ENCODE measurements at places on chromosomes 6 and 20.

- DNase-seq: no peak
Measured at GRCh38 chr6:135994857-135995544, 143.5 kb downstream of the PDE7B start.

DNA sequence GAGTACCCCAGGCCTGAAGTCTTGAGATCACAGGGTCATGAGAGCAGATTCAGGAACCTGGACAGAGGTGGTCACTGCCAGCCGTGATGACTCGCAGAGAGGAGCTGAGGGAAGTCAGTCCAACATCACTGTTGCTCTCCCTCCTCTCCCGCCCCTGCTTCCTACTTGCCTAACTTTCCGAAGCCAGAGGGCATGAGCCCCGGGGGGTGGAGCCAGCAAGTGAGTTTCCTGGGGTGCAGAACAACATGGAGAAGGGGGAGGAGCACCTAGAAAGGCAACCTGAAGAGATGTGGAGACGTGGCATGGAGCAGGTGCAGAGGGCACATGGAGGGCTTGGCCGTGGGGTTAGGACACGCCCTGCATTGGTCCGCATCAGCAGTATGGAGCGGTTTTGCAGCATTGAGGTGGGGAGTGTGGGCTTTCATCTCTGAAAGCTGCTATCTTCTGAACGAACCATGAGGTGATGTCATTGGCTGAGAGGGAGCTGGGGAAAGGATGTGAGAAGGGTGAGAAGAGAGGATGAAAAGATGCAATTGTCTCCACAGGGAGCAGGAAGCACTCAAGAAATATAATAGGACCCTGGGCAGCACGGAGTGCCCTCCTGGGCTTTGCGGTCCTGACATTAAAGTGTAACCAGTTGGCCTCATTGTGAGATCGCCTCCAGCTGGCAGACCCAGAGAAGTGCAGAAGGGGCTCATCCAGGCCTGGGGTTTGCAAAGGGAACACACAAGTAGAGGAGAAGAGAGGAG, 25.0 kb downstream of the GDAP1L1 start:
- no peak for DNase-seq

GRCh38 chr6:20948556-20948955, 414.3 kb downstream of the CDKAL1 start:
- DNase-seq: no peak

- no peak for DNase-seq
Measured at GRCh38 chr6:33828764-33829731, 25.2 kb upstream of the MLN start.

- no peak for DNase-seq
Measured at GRCh38 chr6:163243083-163243482, 171.4 kb upstream of the QKI start.

- DNase-seq: no peak
Measured at GRCh38 chr6:163355426-163355991, 59.0 kb upstream of the QKI start.

DNA sequence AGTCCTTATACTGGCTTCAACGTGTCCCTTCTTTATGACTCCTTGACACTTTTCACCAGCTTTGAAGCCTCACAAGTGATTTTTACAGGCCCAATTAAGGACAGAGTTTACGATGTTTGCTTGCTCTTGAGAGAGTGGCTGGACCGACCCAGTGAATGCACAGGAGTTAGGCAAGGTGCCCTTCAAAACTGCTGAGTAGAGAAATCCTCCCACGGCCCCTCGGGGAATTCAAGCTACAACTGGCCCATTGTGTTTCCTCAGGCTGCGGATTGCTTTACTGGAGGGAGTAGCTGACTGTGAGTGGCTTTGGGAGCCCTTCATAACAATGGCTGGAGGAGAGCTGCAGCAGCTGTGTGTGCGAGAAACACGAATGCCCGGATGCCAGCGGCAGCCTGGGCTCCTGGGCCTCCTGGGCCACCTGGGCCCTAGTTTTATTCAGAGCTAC, 50.0 kb downstream of the SGK1 start:
- no peak for DNase-seq

GRCh38 chr20:23503649-23504048, 12.7 kb downstream of the CST8 start:
- DNase-seq: no peak

- no peak for DNase-seq
Measured at GRCh38 chr6:3553254-3553653, 96.4 kb upstream of the SLC22A23 start.

- DNase-seq: no peak
Measured at GRCh38 chr6:110728501-110728900, 86.8 kb downstream of the CDK19 start.

- no peak for DNase-seq
Measured at GRCh38 chr20:64111841-64112641, 4.7 kb upstream of the NPBWR2 start.

GRCh38 chr6:119077643-119078375, 655 bp downstream of the FAM184A start:
- DNase-seq: peak; percentile 26

DNA sequence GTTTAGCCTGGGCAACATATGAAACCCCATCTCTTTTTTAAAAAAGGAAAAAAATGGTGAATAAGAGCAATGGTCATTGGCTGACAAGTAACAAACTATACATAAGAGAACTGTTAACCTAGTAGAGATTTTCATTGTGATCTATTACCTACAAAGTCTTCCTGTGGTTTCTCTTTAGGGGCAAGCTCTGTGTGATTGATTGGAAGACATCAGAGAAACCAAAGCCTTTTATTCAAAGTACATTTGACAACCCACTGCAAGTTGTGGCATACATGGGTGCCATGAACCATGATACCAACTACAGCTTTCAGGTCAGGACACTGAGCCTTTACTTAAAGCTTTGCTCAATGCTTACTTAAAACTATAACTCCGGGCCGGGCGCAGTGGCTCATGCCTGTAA, 19.2 kb downstream of the MGME1 start:
- DNase-seq: no peak

DNA sequence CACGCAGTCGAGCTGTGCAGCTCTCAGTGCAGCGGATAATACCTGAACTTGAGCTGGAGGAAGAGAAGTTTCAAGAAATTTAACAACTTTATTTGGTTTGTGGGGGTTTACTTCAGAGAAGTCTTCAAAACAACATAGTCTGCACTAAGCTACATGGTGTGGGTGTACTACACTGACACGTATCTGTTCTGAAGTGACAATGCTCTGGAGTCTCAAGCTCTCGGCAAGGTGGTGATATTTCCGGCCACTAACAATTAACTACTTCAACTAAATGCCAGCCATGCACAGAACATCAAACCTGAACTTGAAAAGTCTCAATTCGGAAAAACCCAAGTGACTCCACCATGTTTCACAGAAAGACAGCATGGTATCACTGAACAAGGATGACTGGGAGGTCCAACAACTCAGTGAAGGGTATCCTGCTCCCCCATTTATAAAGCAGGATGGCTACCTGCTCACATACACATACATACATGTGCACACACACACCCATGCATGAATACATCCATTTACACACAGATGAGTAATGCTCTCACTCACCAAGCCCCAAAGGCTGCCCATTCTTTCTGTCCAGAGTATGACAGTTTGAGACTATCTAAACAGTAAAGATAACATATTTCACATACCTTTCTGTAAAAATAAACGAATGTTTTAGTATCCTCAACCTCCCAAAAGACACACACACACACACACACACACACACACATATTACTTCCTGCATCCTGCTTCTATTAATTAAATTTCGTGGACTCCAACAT, 15.4 kb upstream of the ANKRD60 start:
- no peak for DNase-seq

GRCh38 chr6:41190791-41191190, 10.2 kb downstream of the TREML2 start:
- no peak for DNase-seq

DNA sequence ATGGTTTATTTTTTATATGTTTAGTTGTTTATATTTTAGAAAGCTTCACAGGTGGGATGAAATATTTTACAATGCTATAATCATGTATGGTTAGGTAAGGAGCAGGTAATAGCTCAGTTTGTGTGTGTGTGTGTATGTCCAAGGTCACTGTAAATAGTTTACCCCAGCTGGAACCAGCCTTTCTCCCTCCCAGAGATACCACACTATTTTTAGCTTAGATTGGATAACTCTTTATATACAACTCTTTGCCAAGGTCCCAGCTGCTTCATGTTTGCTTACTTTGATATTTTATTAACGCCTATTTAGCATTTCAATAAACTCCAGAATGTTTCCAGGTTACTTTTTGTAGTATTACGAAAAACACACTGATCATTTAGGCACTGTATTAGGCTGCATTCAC, 1.8 kb upstream of the PEX7 start:
- DNase-seq: no peak

GRCh38 chr6:155580904-155581303, 125.3 kb upstream of the NOX3 start:
- DNase-seq: no peak
